ENCODE measurements at places on chromosomes 7 and 10. TPM values are rescaled to one million over a fixed set of nuclear protein-coding genes. Genes with fewer than 3 reads are reported as not detected.

DNA sequence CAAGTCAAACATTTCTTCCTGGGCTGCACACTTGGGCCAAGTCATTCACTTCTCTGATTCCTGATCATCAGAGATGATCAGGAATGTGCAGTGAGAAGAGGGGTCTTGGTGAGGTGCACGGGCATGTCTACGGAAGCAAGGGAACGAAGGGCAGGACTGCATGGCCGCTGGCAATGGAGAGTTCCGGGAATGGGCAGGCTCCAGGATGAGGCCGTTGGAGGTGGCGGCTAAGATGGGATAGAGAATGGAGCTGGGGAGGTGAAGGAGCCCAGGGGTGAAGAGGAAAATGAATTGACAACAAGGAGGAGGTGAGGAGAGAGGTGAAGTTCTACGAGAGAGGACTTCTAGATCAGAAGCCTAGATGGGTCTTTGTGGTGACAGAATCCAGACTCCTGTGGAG is 260.0 kb downstream of the GRID1 start:
- DNase-seq: no peak

- DNase-seq: no peak
Observed at GRCh38 chr7:151019130-151019447, 5.2 kb downstream of the ATG9B start.

DNA sequence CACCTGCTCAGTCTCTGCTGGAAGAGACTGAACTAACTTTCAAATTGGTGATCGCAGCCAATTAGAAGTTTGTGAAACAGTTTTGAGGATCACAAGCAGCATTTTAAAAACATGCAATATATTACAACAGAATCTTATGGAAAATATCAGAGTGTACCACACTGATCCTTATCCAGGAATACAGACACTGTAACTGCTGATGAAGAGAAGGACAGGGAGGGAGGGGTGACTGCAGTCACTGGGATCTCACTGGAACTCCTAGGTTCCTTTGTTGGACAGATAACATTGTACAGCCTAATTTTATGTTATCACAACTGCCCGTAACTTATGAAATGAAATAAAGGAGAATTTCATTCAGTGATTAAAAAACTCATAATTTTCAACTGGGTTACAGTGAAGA is 6.8 kb upstream of the UBN2 start:
- DNase-seq: no peak

DNA sequence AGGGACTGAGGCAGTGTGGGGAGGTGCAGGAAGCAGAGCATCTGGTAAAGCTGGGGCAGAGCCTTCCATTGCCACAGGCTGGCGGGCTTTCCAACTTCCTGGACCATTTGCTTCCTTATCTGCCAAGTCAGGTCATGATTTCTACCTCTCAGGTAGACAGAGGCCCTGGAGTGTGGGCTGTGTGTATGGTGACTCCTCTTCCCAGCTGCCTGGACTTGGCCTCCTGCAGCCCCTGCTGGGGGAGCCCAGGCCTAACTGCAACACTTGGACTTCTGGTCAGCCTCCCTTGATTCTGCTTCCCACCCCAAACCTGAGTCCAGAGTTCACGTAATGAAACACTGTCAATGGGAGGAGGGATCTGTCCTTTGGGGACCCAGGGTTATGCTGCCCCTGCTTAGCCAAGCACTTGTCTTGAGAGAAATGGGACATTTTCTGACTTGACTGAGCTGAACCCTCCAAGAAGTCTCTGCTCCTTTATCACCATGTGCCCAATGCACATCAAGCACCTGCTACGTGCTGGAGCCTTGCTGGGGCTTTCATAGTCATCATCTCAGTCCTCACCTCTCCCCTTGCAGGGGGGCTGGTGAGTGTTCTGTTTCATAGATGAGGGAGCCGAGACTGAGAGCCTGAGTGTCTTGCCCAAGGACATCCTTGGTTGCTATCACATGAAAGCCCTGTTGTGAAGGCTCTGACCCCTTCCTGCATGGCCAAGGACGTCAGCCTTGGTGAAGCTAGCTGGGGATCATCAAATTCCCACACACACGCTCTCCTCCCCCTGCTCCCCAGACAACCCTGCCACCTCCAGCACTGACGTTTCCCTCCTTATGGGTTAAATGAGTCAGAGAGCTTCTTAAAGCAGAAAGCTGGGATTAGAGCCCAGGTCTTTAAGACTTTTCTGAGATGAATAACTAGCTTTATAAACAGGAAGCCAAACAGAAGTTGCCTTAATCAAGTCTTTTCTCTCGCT is 3.4 kb downstream of the CLEC2L start:
- DNase-seq: peak; percentile 19

SNCG gene
- 5.2 TPM for total RNA-seq

- peak; percentile 80 for DNase-seq
Observed at GRCh38 chr7:28891192-28891875, 66.8 kb downstream of the TRIL start.

DNA sequence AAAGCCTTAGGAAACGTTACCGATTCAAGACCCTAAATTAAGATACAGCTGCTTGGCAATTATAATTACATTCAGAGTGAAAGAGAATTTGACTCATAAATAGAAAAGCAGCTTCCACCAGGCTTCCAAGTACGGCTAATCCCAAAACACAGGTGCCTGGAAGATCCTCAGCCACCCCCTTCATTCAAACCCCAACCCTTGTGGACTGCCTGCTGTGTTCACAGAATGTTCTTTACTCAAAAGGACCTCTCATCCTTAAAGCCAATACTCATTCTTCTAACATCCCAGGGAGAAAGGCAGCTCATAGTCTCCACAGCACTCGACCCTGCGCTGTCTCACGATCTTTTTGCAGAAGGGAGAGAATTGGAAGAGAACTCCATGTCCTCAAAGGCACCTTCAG is 32.9 kb downstream of the RNF32 start:
- no peak for DNase-seq

HABP2 gene
- total RNA-seq: 28.8 TPM

DNA sequence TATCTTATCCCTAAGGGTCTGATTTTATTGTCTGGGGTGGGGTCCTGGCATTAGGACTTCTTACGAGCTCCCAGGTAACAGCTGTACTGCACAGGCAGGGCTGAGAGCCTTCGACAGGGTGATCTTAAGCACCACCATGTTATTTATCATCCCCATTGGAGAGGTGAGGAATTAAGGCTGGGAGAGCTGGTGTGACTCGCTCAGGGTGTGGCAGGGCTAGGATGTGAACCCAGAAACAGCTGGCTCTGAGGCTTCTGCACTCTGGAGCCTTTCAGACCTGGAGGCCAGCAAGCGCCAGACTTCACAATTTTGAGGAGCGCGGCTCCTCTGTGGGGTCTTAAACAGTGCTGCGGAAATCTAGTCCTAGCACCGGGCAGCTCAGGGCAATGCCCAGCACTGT is 27.4 kb upstream of the NDST2 start:
- peak; percentile 21 for DNase-seq

- peak; percentile 96 for DNase-seq
Observed at GRCh38 chr10:110076559-110077318, 69.0 kb downstream of the ADD3 start.

OPALIN gene
- total RNA-seq: 0.05 TPM

DNA sequence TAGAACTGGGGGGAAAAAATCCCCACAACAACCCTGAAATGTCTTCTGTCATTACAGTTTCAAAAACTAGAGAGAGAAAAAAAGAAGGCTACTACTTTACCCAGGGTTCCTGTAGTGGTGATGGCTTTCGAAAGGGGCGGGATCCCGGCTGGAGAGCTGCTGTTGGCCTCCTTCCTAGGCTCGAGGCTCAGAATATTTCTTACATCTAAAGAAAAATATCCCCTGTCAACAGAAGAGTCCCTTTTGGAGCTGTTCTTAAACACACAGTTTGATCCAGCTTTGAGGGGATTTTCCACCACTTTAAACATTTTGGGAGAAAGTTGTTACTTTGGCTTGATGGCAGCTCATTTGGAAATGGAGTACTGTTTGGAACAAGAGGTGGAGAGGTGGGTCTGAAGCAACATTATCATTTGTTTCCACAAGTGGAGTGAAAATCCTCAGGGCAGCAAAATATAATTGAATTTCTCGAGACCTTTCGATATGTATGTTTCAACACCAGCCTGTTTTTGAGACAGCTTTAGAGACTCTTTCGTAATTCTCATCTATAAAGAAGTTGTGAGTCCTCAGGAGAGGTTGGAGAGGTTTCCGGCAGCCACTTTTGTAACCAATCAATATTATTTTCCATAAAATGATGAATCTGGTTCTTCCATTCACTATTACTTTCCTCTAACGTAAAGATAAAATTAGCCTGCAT is 5.1 kb downstream of the HOXA13 start:
- DNase-seq: no peak

DNA sequence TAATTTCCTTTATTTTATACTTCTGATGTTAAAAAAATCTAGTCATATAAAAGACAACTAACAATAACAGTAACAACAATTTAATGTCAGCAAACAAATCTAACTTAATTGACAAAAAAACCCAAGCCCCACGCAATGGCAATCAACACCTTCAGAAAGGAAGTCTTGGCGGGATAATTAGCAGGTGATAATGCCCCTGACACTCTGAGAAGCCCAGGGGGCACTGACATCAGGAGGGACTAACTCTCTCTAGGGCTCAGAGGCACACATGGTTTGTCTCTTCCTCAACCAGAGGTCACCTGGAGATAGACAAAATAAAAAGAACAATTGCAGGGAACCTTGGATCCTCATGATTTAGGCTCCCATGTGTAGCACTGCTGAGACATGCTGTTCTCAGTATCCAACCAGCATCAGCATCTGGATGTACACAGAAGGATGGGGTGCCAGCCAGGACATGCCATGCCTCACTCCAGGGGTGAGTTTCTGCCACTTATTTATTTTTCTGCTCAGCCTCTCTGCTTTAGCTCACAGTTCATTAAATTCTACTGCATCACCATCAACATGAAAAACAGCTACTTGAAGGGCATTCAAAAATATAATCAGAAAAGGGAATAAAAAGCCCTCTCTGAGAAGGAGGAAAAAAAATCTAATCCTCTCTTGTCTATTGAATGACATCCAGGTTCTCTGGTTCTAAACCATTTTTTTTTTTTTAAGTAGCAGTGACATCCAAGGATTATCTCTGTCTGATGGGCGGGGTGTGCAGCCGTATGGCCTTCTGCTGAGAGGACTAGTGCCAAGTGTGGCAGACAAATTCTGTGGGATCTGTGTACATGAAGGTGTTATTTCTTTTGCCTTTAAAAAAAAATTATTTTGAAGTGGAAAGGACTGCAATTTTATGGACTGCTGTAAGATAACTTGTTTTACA is 96.3 kb downstream of the ATXN7L1 start:
- DNase-seq: no peak

CPA2 gene
- not detected for total RNA-seq

GRCh38 chr10:132616170-132616995 is 78.8 kb downstream of the INPP5A start:
- no peak for DNase-seq

Data from renal cortical epithelial cell (primary cell).